H7 (cell line): ENCODE measurements at places on chromosomes 2 and 18.

GRCh38 chr18:13606604-13607254 is 119.6 kb downstream of the FAM210A start:
- no peak for DNase-seq

- no peak for DNase-seq
These were observed 59.0 kb upstream of the SPRED2 start for GRCh38 chr2:65491381-65491905.

DNA sequence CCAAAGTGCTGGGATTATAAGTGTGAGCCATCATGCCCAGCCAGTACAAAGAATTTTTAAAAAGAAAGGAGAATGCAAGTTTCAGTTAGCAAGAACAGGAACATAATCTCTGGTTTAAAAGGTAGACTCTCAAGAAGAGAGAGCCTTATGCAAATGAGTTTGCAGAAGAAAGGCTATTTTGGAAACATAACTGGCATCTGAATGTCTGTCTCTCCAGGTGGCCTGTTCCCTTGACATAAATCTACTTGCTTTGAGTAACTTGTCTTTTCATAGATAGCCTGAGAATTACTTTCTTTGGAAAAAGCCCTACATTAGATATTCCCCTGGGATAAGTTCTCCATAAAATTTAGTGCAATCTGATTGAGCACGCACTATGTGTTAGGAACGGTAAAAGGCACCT is 109.6 kb downstream of the ICOS start:
- DNase-seq, result no peak

DNA sequence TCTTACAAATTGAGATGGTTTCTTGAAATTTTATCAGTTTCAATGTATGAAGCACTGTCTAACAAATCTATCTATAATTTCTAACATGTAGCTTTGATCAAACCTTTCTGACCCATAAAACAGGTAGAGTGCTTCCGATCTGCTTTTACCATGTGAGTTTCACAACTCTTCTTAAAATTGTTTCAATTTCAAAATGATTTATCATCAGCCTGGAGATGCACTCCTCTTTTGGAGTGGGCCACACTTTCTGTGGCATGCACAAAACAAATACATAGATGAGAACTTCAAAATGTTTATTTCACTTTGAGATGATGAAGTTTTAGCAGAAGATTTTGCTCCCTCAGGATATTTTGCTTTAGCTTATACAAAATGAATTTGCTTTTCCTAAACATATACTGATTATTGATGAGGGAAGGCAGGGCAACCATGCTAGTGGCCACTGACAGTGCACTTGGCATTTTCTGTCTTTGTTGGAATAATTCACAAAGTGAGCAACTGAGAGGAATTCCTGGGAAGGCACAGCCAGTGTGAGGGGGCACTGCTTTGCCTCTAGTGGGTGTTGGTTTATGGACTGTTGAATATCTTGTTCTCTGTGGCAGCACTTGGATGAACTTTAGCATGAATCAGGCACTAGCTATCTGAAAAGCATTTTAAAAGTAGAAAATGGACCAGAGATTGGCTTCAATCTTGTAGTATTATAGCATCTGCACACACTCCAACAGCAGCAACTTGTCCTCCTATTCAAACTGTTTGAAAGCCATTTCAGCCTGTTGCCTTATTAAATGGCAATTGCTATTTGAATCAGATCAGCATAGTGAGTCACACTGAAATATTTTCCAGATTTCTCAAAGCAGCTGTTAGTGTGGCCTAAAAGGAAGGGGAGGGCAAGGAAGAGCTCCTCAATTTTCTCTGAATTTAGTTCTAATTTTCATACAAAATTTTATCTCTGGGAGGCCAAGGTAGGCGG is 193.2 kb downstream of the CCDC85A start:
- DNase-seq, result no peak

- no peak for DNase-seq
These were observed 10.5 kb downstream of the SCYGR4 start for GRCh38 chr2:227627769-227628168.

- DNase-seq, result no peak
These were observed 83.3 kb downstream of the MALT1 start for GRCh38 chr18:58754544-58755068.

GRCh38 chr2:27990030-27990590 is 99.6 kb downstream of the BABAM2 start:
- no peak for DNase-seq

- no peak for DNase-seq
These were observed 24.6 kb upstream of the SCG2 start for GRCh38 chr2:223626716-223627115.

DNA sequence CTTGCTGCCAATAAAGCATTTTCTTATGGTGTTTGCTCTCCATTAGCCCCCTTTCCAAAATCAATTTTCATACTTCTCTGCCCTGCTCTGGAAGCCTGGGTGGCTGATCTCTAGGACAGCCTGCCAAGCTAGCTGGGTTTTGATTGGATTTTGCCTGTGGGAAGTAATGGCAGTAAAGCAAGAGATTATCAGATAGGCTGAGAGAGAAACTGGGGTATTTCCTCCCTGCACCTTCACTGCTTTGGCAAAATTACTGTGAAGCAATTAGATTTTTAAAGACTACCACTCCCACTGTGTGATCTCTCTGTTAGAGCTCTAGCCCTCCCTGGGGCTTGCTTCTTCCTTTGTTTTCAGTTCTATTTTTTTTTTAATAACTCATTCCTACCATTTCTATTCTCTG is 223.8 kb downstream of the DLGAP1 start:
- no peak for DNase-seq

- DNase-seq, result no peak
These were observed 54.1 kb upstream of the KLF7 start for GRCh38 chr2:207219676-207220501.

GRCh38 chr2:83725735-83726134 is 733.3 kb downstream of the SUCLG1 start:
- DNase-seq, result no peak

- DNase-seq, result no peak
These were observed 494.8 kb downstream of the CMPK2 start for GRCh38 chr2:6370753-6371551.

DNA sequence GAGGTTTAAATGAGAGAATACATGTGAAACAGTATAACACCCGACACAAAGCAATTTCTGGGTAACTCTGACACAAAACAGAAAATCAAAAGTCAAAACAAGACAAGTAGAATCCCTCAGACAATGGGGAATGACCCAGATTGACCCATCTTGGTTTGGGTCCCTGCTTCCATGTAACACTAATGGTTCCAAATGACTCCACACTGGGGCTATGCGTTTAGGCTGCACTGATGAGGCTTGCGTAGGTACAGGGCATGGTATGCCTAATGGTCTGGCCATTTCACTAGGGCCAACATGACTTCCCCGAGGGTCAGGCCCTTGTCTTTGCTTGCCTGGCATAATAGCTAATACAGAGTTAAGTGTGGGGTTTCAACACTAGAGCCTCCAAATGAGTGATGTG is 27.2 kb upstream of the NFE2L2 start:
- DNase-seq, result no peak

DNA sequence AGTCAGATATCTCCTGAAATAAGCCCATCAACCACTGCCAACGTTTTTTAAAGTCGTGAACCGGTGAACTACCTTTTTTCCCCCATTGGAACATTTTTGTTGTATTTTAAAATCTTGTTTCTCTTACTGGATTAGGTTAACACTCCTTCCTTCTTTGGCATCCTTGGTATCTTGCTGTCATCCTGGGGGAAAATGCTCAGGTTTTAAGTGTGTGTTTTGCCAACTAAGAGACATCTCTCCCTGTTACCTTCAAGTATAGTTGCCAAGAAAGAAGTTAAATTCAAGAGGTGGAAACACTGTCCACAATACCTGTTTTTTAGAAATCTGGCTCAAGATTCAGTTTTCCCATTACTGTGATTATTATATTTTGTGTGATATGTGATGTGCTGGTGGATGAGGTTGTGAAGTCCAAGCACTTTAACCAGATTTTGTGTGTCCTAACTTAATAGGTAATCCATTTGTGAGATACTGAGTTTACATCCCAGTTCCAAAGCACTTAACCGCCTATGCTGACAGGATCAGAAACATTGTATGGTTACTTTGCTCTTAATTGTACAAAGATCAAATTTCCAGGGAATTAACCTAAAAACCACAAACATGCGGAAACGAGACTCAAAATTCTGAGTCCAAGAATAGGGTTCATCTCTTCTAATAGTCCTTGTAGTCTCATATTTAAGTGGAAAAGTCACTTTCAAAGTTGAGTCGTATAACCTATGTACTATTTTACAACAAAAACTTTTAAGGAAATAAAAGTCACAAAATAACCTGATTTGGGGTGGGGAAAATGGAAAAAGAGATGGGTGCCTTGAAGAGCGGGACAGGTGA is 1.3 kb upstream of the SP3 start:
- no peak for DNase-seq

DNA sequence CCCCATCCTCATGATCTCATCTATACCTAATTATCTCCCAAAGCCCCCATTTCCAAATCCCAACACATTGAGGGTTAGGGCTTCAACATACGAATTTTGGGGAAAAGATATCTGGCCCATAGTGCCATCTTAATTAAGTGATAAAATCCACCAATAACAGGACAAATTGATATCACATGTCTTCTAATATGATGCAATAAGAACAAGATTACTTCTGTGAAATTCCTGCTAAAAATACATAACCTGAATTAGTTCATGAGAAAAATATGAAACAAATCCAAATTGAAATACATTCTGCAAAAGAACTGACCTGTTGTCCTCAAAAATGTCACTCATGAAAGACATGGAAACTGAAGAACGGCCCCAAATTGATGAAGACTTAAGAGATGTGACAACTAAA is 28.8 kb downstream of the FOXI3 start:
- DNase-seq, result no peak

DNA sequence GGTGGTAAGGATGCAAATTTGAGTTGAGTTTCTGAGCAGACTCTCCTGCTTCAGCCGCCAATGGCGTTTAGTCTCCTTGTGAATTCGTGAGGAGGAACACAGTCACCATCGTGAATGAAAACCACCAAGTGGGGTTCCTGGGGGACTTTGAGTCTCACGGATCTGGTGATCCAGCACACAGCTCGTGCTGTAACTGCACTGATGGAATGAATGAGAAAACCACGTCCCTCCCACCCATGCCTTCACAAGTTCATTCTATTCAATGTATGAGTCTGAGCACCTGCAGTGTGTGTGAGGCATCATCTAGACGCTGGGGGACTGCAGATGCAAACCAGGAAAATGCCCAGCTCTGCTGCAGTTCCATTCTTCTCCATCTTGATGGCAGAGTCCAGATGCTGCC is 127.9 kb downstream of the PIEZO2 start:
- no peak for DNase-seq

GRCh38 chr2:27522400-27522945 is 25.8 kb downstream of the GCKR start:
- DNase-seq, result no peak

GRCh38 chr2:111111101-111111755 is 9.5 kb upstream of the BCL2L11 start:
- DNase-seq, result no peak

DNA sequence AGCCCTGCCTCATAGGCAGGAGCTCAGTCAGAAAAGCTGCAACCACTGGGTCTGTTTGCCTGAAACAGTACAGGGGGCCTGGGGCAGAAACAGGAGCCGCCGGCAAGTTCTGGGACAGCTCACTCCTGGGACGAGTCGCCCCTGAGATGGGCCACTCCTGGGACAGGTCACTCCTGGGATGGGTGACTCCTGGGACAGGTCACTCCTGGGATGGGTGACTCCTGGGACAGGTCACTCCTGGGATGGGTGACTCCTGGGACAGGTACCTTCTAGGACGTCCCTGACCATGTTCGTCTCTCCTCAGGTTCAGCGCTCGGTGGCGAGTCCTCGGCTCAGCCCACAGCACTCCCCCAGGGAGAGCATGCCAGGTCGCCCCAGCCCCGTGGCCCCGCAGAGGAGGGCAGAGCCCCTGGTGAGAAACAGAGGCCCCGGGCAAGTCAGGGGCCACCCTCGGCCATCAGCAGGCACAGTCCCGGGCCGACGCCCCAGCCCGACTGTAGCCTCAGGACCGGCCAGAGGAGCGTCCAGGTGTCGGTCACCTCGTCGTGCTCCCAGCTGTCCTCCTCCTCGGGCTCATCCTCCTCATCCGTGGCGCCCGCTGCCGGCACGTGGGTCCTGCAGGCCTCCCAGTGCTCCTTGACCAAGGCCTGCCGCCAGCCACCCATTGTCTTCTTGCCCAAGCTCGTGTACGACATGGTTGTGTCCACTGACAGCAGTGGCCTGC is 51.8 kb downstream of the NTSR2 start:
- no peak for DNase-seq

GRCh38 chr2:238119756-238120462 is 18.6 kb upstream of the KLHL30 start:
- no peak for DNase-seq

DNA sequence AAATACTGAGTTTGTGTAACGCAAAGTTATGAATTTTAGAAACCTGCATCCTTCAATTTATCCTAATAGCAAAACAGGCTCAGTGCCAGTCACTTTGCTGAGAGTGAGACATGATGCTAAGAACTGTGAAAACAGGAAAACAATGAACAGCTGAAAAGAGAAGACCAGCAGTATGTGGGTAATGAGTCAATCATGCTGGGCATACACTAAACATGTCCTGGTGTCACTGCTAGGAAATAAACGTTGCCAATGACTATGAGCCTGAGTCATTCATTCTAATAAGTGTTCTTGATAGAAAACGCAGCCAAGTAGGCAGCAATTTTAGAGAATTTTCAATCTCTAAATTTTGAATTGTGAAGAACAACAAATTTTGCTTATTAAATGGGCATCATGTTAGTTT is 237.3 kb downstream of the GALR1 start:
- DNase-seq, result no peak

- no peak for DNase-seq
These were observed 273.7 kb downstream of the NOL4 start for GRCh38 chr18:33951031-33951430.

GRCh38 chr2:60849187-60849586 is 32.2 kb upstream of the REL start:
- DNase-seq, result no peak

GRCh38 chr2:75589391-75590105 is 28.8 kb upstream of the EVA1A start:
- no peak for DNase-seq

- no peak for DNase-seq
These were observed 25.4 kb upstream of the FMNL2 start for GRCh38 chr2:152309352-152310214.

GRCh38 chr2:189579585-189580186 is 900 bp downstream of the SLC40A1 start:
- DNase-seq, result no peak

DNA sequence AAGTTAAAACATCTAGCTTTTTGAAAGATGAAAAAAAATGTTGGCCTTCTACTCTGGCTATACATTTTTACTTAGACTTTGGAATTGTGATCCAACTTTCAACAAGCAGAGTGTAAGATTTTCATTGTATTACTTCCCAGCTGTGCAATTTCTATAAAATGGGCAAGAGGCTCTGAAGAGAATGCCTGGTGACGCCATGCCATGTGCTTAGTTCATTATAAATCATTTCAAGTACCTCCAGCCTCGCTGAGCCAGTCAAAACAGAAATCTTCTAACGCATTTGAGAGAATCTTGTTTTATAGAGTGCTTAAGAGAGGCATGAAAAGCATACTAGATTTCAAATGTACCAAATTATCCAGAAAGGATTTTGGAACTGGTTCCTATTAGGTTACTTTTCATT is 10.1 kb upstream of the STK17B start:
- DNase-seq, result no peak

GRCh38 chr2:55923091-55923981 is at the start of gene EFEMP1:
Gene EFEMP1 (minus strand): TSS chr2:55923782. CDS start chr2:55922440, 1,342 bp downstream.
- DNase-seq, result peak; percentile 89

GRCh38 chr2:160522951-160523710 is 29.5 kb upstream of the RBMS1 start:
- DNase-seq, result no peak
